ENCODE measurements at places on chromosomes 1 and 21.
A peak's percentile ranks its signal among the peaks of the same experiment; 100 is the strongest.

- peak; percentile 72 for DNase-seq
Observed at GRCh38 chr1:112674986-112675727, 698 bp downstream of the MOV10 start.

DNA sequence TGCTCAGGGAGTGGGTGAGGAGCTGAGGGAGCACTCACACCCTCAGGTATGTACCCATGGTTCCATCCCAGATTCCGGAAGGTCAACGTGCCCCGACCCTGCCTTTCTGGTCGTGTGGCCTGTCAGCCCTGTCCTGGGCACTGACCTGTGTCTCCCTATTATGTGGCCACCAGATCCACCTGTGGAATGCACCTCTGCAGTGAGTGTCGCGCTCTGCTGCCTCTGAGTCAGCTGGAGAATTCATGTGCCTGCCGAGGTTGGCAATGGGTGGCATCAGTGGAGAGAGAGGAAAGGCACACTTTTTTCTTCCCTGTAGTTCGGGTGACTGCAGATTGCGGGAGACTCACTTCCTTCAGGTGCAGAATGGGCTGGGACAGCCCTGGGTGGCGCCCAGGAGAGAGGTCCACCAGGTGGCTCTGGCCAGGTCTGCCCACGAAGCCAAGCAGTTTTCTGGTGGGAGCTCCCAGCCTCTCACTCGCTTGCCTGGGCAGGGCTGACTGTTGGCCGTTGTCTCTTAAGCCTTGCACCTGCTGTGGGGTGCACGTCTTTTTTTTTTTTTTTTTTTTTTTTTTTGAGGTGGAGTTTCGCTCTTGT, 176.1 kb upstream of the TMEM51 start:
- no peak for DNase-seq

- DNase-seq: no peak
Observed at GRCh38 chr1:19053486-19053885, 97.0 kb upstream of the IFFO2 start.

DNA sequence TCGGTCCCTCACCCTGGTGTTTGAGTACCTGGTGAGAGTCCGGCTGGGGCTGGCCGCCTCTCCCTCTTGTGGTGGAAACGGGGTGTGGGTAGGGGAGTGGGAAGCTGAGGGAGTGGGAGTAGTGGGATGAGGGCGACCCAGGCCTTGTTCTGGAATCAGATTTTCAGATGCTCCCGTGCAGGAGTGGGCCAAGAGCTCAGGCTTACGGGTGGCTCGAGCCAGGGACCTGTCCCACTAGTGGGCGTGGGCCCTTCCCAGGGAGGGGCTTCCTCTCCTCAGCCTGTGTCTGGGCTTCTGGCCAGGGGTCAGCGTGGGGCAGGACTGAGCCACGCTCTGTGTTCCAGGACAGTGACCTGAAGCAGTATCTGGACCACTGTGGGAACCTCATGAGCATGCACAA, 22.0 kb downstream of the CDK18 start:
- no peak for DNase-seq

DNA sequence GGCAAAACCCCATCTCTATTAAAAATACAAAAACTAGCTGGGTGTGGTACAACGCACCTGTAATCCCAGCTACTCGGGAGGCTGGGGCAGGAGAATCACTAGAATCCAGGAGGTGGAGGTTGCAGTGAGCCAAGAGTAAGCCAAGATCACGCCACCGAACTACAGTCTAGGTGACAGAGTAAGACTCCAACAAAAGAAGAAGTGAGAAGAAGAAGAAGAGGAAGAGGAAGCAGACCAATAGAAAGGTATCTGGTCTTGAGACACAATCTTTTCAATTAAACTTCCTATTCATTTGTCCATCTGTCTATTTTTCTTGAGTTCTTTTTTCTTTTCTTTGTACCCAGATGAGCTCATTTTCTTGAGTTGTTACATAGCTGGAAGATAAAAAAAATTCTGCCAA, 55.7 kb upstream of the ACADM start:
- DNase-seq: no peak

DNA sequence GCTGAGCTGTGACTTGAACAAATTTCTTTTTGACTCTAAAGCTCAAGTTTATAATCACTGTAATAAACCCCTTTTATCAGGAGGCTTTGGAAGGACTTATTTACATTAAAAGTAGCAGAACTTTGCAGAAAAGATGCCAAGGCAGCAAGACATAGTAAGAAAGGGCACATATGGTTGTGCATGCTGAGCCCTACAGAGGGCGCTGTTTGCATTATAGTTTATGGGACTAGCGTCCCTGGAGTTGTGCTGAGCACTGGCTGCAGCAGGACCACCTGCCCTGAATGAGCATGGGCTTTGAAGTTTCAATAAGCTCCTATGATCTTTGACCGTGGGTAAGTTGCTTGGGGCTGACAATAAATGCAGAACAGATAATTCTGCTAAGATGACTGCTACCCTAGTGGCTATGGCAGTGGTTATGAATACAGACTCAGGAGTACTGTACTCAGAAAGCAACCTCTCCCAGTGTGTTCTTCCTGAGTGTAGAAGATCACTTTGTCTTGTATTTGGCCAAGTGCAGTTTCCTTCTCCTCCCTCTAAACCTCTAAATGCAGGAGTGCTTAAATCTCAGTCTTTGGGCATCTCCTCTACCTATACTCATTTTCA, 45.4 kb upstream of the USP1 start:
- DNase-seq: peak; percentile 8

- DNase-seq: peak; percentile 78
Observed at GRCh38 chr1:146036965-146037646, 15.6 kb upstream of the HJV start.

DNA sequence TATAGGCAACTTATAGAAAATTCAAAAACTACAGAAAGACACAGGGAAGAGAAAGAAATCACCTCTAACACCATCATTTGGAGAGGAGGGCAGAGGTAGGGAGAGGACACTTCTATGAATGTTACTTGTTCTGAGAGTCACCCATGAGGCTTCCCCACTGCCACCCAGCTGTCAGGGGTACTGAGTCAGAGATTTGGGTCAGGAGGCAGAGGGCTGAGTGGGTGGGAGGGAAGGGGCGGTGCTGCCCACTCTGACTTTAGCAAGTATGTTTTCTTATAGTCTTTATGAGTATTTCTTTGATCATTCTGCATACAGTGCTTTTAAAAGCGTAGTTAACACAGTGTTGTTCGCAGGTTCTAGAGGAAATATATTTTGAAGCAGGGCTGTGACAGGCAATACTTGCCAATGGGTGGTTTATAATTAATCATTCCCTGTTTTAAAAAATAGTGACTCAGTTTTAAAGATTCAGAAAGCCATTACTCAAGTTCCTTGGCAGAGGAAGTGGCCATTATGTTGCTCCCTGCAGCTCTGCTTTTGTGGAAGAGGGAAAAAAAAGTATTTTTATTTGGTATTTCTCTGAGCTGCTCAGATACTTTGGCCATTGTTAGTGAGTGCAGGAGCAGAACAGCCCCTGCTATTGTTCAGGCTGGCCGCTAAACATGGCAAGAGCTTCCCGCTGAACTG, 18.3 kb downstream of the IL6R start:
- no peak for DNase-seq

GRCh38 chr1:155977690-155978324, 540 bp downstream of the ARHGEF2 start:
- DNase-seq: peak; percentile 56

DNA sequence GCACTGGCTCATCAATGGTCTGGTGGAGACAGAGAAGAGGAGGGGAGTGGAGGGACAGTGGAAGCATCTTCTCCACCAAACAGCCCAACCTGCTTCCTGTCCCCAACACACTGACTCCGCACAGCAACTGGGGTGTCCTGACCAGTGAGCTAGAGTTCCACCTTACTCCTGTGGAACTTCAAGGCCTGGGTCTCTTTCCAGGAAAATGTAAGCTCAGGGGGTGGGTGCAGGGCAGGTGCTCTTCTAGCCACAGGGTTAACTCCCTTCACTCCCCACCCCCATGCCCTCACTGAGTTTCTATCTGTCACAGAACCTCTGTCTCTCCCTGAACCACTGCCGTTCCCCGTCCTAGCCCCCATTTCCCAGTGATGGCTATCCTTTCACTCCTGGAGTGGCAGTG, 876 bp downstream of the MOB3C start:
- DNase-seq: no peak

DNA sequence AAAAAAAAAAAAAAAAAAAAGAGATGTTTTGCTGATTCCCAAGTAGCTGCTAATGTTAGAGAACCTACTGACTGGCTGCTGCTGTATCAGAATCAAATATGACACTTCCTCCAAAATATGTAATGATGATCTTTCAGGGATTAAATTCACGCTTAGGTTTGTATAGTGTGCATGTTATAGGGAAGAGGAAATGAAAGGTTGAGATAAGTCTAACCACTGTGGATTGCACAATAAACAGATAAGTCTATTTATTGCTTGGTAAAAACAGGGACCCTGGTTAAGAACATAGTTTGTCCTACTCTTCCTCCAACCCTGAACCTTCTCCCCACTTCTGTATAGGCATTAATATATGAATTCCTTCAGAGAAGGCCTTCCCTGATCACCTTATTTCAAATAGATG, 13.2 kb downstream of the RC3H1 start:
- no peak for DNase-seq

- DNase-seq: no peak
Observed at GRCh38 chr1:36583980-36584782, 101.5 kb upstream of the CSF3R start.

GRCh38 chr1:55898181-55898580, 681.2 kb downstream of the PLPP3 start:
- no peak for DNase-seq

DNA sequence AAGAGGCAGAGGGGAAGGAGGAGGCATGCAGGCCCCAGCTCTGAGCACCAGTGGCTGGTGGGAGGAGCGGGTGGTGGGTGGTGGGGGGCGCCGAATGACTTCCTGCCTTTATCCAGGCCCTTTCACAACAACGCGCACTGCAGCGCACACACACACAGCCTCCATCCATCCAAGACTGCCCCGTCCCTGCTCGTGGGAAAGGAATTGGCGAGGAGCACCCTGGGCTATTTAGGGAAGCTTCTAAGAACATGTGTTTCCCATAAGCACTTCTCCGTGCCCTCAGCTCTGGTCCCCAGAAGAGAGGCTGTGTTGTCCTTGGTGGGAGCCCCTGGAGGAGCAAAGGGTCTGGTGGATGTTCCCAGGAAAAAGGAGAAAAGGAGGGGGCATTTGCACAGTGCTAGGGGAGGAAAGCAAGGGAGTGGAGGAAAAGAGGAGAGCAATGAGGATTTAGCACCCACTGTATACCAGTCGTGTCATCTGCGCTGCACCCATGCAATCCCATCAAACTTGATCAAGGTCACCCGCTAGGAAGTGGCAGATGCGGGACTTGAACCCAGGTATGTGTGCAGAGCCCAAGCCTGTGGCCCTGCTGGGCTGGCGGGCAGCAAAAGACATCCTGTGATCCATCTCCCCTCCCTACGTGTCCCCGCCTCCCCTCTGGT, 28.1 kb downstream of the EPHA2 start:
- DNase-seq: no peak

GRCh38 chr1:151680391-151680790, 36.2 kb downstream of the CELF3 start:
- DNase-seq: no peak

DNA sequence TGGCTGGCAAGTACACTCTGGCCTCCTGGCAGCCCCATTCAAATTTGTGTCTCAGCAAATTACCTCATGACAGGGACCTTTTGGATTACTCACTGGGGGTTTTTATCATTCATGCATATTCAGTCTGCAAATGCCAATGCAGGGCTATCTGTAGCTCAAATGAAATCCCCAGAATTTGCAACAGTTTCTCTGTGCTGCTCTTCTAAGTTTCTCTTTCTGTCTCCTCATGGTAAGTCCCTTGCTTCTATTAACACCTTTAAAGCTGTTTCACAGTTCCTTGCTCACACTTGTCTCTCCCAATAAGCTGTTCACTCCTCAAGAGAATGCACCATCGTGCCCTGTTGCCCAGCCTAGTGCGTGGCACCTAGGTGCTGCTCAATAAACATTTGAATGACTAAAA, 3.3 kb upstream of the FAM78B start:
- DNase-seq: no peak

GRCh38 chr1:185966471-185966870, 232.3 kb downstream of the HMCN1 start:
- DNase-seq: no peak

DNA sequence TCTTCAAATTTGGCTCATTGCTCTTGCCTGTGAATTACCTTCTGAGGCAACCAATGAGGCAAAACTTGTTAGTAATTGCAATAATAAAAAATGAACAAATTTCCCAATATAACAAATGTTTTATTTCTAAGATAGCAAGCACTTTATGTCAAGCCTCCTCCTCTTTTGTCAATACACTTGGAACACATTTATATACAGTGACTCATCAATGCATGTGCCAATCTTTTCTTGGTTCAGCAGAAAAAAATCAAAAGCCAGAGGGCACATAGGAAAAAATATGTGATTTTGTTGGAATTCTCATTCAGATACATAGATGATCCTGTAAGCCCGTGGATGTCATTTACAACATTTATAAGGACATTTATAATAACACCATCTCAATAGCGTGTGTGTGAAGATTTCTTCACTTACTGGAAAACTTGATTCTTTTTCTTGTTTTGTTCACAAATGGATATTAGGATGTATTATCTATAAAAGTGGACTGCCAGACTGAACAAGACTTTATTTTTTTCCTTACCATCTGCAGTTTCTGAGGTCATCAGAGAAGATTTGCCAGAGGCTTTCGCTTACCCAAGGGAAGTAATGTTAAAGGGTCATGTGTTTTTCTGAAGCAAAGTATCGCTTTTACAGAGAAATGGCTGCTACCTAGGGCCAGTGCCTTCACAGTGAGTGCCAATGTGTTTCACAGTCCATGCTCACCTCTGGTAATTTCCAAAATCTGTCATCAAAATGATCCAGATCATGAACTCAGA, 645.7 kb upstream of the PTBP2 start:
- DNase-seq: no peak

- DNase-seq: no peak
Observed at GRCh38 chr1:212037900-212038299, 2.4 kb downstream of the DTL start.

GRCh38 chr21:32424674-32425073, 12.2 kb downstream of the EVA1C start:
- no peak for DNase-seq

- no peak for DNase-seq
Observed at GRCh38 chr1:107228704-107229371, 88.0 kb downstream of the NTNG1 start.

GRCh38 chr1:113109908-113110554, 37.0 kb downstream of the LRIG2 start:
- no peak for DNase-seq

GRCh38 chr21:38067086-38067739, 151.0 kb upstream of the KCNJ6 start:
- no peak for DNase-seq

Data from posterior cingulate gyrus (tissue), 11 donors.